AG08395 (cell line): ENCODE measurements at places on chromosomes 2 and 18.

- DNase-seq = no peak
Observed at GRCh38 chr2:178871536-178871935, 64.3 kb upstream of the TTN start.

GRCh38 chr18:57559314-57559713 lies 27.2 kb downstream of the FECH start:
- no peak for DNase-seq

- no peak for DNase-seq
Observed at GRCh38 chr2:223980803-223981202, 23.5 kb downstream of the MRPL44 start.

GRCh38 chr2:102940684-102941083 lies 178.9 kb downstream of the TMEM182 start:
- DNase-seq = no peak
